RPMI8226 (cell line): ENCODE measurements at places on chromosomes 3 and 15.

DNA sequence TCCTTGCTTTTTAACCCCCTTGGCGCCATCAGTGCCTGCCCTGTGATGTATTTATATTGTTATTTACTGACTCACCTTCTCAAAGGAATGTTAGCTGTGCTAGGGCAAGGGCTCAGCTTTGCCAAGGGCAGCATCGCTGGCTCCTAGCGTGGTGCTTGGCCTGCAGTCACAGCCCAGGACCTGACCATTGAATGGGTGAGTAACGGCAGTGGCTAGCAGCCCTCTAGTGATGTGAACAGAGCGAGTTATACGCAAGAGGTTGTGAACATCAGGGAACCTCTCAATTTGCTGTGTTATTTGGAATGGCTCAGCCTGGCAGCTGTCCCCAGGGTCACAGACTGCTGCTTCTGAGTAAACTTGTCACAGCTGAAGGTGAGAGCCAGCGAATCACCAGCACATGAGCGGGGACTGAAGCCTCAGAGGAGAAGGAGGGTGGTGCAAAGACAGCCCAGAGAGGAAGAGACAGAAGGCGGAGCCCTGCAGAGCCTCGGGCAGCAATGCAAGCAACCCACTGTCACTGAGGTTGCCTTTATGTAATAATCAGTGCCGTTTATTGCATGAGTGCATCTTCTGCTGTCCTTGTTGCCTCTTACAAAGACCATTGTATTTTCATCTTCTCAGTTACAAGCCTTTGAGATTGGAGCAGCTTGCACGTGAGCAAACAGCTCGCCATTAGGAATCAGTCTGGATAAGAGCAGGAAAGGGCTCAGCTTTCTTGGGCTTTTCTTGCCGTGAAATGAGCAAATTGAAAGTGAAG, 158.3 kb downstream of the SLCO3A1 start:
- peak; percentile 78 for DNase-seq

DNA sequence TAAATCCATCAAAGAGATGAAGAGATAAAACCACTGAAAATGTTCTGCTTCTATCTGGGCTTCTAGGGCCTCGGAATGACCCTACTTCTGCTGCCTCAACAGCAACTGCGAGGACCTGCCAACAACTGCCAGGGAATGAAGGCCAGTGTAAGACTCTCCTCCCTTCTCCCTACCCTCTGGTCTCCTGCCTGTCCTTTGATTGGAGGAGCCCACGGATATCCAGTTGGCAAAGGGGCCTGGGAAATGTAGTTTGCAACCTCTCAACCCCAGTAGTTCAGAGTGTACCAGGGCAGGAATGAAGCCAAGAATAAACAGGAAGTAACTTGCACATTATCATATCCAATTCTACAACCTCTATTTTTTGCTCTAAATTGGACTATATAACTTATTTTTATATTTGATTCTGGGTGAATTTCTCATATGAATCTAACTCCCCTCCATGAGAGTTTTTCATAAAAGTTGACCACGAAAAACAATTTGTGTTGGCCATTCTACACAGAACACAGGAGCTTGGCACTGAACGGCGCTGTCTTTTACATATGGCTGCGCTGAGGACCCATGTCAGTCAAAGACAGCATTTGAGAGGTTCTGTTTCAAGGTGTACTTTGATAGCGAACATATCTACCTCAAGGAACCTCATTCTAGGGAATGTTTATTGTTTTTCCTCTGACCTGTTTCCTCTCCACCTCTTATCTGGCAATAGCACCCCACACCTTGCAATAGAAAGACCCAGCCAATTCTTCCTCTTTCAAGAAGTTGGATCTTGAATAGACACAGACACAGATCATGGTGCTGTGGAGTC, 91.1 kb upstream of the RNF7 start:
- peak; percentile 60 for DNase-seq

DNA sequence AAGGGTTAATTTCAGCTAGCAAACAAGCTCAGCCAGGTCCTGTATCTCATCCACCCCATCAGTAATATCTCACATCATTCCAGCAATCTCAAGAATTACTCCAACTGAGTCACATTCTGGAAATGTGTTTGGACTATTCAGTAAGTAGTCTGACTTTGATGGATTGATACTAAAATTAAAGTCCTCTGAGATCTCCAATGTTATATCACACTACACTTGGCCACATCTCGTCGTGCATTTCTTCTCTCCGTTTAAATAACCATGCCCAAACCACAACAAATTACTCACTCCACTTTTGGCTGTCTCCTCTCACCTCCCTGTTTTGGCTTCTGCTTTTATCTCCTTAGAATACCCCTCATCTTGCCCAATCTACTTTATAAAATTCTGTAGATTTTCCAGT, 292.2 kb downstream of the PYDC2 start:
- no peak for DNase-seq

- DNase-seq, result no peak
These were observed 27.7 kb downstream of the C15orf39 start for GRCh38 chr15:75229191-75230015.
